ENCODE measurements at places on chromosomes 12 and 14.
A peak's percentile ranks its signal among the peaks of the same experiment; 100 is the strongest.

- no peak for DNase-seq
Measured at GRCh38 chr14:51041108-51041531, 53.8 kb downstream of the TRIM9 start.

DNA sequence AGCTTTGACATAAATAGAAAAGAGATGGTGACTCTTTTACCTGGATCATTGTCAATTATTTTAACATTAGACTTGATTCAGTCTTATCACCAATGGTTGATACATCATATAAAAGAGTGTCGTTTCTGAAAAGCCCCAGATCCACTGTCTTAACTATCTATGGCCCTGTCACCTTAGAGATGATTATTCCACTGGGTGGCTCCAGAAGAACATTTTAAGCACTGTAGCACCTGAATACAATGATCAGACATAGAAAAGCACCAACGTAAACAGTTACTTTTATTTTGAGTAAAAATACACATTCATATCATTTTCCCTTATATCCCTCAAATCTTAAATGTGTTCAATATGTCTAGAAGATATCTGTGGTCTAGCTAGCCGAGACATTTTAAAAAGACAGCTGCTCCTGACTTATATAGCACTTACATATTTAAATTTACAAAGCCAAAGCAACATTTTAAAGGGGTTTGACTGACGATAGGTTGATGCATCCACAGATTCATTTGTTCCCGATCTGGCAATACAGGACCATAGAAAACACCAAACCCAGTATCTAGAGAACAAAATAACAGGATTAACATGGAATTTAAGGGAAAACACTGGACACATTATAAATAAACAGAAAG lies 32.9 kb downstream of the TSPAN8 start:
- no peak for DNase-seq

GRCh38 chr14:25042362-25043299 lies 7.3 kb downstream of the STXBP6 start:
- no peak for DNase-seq

- peak; percentile 99 for DNase-seq
Measured at GRCh38 chr12:6764011-6764828, 1.9 kb upstream of the PTMS start.

GRCh38 chr12:98374007-98374406 lies 141.4 kb upstream of the TMPO start:
- DNase-seq, result no peak

Measured in NCI-H1694 (cell line).